ENCODE measurements at places on chromosomes 1 and 21.

DNA sequence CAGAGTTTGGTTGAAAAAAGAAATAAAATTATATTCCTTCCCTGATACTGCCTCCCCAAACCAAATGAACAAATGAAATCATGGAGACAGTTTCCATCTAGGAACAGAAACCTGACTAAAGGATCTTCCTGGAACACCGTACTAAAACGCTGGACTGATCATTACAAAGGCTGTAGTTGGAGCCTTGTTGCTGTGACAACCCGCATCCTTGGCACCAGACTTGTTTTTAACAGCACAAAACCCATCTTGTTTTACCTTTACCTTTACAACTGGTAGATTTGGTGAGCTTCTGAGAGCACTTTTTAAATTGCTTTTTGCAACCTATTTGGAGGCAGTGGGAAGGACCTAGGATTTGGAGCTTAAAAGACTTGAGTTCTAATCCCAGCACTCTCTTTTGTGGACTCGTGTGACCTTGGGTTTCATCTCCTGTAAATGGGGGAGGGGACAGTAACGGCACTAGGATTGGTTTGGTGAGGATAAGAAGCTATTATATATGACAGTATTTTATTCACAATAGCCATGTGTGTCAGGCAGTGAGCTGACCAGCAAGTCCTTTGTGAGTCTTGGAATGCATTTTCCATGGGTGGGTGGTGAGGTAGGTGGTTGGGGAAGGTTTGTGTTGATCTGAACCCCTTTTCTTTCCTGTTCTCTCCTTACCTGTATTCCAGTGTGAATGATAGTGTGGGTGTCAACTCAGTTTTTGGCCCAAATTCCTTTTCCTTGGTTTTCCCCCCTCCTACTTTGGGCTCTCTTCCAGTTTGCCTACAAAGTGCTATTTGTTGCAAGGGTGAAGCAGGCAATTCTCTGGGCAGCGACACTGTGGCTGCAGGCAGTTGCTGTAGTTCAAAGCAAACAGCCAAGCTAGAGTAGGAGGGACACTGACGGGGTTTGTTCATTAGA is 12.6 kb downstream of the LRRC8D start:
- no peak for DNase-seq

DNA sequence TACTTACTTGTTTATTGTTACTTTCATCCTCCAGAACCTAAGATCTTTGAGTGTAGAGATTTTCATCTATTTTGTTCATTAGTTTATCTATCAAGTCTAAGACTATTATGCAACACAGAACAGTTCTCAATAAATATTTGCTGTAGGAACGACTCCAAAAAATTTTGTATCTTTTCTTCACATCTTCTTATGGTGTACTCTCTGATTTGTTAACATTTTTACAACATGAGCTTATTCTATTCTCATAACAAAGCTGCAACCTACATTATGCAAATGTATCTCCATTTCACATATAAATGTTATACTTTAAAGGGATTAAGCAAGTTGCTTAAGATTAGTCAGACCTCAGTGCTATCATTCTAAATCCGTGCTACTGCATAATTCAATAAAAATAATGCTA is 514.2 kb upstream of the ZP4 start:
- DNase-seq: no peak

DNA sequence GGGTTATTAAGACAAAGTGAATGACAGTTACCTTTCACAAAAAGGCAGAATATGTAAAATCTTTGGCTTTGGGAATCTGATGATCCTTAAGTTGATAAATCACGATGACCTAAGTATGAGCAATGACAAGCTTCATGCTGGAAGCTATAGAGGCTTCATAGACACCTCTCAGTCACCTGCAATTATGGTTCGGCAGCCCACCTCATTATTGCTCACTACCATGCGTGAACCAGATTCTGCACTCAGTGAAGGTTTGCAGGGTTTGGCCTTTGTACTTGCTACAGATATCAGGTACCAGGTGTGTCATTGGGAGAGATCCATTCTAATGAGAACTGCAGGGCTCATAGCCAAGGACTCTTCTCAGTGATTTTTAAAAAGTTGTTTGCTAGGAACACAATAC is 163.5 kb downstream of the KCTD3 start:
- no peak for DNase-seq

- no peak for DNase-seq
Measured at GRCh38 chr1:56375326-56375804, 204.0 kb downstream of the PLPP3 start.

GRCh38 chr21:29430576-29430975 is 131.9 kb downstream of the BACH1 start:
- DNase-seq: no peak

DNA sequence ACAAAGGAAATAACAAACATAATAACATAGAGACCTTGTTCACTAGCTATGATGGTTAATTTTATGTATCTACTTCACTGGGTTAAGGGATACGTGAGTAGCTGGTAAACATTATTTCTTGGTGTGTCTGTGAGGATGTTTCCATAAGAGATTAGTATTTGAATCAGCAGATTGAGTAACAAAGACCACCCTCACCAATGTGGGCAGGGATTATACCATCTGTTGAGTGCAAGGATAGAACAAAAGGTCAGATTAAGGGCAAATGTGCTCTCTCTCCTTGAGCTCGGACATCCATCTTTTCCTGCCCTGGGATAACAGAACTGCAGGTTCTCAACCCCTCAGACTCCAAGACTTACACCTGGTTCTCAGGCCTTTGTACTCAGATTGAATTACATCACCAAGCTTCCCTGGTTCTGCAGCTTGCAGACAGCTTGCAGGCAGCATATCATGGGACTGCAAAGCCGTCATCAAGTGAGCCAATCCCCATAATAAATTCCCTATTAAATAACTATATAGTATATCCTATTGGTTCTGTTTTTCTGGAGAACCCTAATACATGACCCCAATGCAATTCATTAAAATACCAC is 9.2 kb downstream of the SPATA6 start:
- DNase-seq: no peak

- no peak for DNase-seq
Measured at GRCh38 chr1:170240409-170240808, 94.7 kb downstream of the NTMT2 start.

GRCh38 chr1:22139817-22140216 is 3.1 kb downstream of the WNT4 start:
- DNase-seq: no peak

- no peak for DNase-seq
Measured at GRCh38 chr21:31182231-31183140, 144.2 kb upstream of the KRTAP19-8 start.

GRCh38 chr21:42513985-42514882 is 582 bp downstream of the SLC37A1 start:
- DNase-seq: peak; percentile 79

DNA sequence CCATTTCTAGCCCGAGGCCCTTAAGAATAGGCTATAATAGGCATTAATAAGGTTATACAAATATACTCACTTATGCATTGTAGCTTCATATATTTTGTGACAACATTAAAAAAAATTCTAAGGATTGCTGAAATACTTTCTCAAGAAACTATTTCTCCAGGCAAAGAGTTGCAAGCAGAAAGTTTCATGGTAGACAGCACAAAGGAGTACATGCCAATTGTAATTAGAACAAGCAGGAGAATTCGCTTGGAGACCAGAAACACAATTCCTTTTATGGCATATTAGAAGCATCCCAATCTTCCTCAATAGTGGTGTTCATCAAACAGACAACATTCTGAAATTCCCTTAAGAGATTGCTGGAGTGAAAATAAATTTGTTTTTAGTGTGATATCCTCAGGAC is 122.8 kb downstream of the CRB1 start:
- no peak for DNase-seq

DNA sequence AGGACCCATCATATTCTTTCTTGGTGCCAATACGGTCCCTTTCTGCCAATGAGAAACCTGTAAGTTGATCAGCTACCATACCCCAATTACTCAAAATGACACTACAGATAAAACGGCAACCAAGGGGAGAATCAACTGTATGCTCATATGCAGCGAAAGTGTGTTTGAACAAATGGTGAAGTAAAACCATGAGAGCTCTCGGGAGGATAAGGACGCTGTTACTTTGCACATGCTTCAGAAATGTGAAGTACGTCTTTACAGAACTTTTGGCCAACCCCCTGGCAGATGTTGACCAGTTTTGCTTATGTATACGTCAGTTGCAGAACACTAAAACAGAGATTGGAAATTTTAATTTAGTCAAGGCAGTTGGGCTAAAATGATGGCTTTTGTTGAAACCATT is 79.6 kb downstream of the PROX1 start:
- no peak for DNase-seq

DNA sequence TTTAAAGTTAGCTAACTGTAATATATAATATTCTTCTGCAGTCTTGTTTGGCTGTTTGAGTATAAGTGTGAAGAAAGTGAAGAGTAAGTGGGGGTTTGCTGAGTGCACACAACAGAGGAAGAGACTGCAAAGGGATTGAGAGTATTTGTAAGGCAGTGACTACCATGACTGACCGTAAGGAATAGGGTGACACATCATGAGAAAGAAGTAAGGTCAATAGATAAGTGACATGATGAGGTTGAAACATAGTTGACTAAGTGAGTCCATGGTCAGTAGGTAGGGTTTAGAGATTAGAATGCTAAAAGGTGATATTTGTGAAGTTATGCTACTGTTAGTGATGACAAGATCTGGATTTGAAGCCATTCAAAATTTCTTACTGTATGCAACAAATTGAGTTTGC is 27.7 kb downstream of the WARS2 start:
- DNase-seq: no peak

DNA sequence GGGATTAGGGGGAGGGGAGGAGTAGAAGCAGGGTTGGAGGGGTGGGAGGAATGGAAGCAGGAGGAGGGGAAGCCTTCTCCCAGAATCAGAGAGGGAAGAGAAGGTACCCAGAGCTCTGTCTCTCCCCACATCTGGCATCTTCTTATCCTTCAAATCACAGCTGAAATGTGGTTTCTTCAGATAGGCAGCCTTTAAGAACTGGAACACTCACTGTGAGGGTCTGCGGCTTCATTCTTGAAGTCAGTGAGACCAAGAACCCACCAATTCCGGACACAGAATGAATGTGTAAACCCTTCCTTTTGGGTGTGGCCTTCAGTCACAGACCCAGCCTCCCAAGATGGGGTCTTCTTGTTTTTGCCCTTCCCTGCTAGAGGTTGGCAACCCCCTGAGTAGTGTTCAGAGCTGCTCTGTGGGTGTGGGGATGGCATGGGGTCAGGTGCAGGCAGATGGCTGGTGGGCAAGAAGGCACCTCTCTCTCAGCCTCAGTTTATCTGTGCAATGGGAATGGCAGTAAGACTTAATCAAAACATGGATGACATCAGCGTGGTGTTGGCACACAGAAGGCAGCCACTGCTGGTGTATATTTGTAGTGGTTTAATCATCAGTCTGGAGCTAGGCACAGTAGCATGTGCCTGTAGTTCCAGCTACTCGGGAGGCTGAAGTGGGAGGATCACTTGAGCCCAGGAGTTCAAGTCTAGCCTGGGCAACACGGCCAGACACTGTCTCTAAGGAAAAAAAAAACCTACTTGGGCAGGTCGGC is 7.2 kb downstream of the FAAH start:
- DNase-seq: no peak

- no peak for DNase-seq
Measured at GRCh38 chr1:215497528-215497927, 69.6 kb upstream of the KCTD3 start.

DNA sequence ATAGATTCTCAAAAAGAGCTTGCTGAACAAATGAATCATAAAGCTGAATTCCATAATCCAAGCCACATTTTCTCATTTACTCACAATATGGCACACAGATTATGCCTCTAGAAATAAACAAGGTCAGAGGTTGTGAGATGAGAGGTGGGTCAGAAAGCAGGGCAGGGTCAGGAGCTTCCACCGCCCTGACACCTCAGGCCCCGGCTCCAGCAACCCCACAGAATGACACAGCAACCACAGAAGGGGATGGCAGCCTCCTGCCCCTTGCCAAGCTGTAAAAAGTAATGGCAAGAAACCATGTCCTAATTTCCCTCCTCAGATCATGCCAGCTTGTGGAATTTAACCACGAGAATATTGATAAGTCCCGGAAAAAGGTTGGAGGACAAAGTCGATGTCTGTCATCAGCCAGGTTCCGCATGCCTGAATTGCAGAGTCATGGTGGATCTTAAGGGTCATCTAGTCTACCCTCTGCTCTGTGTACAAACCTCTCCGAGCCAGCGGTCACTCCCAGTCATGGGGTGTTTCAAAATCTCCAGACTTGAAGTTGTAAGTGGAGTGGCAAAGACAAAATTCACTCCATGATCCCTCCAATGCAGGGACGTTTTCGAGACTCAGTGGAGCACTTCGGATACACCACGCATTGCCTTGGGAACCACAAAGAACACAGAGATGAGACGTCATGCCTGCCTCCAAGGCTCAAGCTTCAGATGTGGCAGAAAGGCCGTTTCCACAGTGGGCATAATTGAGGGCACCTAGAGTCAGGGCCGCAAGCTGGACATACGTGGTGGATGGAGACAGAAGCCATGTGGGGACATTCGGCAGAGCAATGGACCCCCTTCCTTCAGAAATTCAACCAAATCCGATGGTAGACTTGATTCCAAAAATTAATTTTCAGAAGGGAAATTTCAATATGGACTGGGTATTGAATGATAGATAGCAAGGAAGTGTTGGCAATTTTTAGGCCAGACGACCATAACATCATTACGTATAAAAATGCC is 254.0 kb downstream of the TOMM20 start:
- no peak for DNase-seq

- peak; percentile 12 for DNase-seq
Measured at GRCh38 chr1:225250432-225250831, 177.4 kb downstream of the LBR start.

GRCh38 chr1:16605213-16605525 is 8.2 kb downstream of the NBPF1 start:
- no peak for DNase-seq

DNA sequence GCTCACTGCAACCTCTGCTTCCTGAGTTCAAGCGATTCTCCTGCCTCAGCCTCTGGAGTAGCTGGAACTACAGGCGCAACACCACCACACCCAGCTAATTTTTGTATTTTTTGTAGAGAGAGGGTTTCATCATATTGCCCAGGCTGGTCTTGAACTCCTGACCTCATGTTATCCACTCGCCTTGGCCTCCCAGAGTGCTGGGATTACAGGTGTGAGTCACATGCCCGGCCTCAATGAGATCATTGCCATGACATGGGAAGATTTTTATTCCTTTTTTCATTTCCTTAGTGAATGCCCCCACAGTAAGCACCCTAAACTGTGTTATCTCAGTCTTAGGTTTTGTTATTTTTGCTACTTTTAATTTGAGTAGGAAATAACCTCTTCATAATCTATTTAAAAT is 977.9 kb downstream of the BRINP3 start:
- no peak for DNase-seq

- DNase-seq: no peak
Measured at GRCh38 chr1:206514813-206515387, 7.6 kb downstream of the RASSF5 start.

DNA sequence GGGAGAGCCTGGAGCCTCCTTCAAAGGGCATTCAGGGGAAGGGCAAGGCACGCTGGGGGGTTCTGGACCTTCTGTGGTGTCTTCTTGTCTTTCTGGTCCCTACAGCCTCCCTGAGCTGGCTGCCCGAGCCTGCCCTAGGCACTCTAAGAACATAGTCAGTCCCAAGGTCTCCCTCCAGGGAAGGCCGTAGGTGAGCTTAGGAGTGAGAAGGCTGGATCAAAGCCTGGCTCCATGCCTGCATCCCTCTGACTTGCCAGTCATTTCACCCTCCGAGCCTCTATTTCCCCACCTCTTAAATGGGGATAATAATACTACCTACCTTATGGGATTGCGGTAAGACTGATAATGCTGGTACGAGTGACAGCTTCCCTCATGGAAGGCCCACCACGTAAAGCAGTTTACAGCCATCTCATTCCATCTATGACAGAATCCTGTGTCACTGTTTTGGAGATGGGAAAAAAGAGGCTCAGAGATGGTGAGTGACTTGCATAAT is 20.8 kb downstream of the PTPRF start:
- no peak for DNase-seq

- DNase-seq: no peak
Measured at GRCh38 chr1:218916720-218917119, 257.0 kb upstream of the LYPLAL1 start.
